EL (cell line): ENCODE measurements at places on chromosomes 3 and 15.

DNA sequence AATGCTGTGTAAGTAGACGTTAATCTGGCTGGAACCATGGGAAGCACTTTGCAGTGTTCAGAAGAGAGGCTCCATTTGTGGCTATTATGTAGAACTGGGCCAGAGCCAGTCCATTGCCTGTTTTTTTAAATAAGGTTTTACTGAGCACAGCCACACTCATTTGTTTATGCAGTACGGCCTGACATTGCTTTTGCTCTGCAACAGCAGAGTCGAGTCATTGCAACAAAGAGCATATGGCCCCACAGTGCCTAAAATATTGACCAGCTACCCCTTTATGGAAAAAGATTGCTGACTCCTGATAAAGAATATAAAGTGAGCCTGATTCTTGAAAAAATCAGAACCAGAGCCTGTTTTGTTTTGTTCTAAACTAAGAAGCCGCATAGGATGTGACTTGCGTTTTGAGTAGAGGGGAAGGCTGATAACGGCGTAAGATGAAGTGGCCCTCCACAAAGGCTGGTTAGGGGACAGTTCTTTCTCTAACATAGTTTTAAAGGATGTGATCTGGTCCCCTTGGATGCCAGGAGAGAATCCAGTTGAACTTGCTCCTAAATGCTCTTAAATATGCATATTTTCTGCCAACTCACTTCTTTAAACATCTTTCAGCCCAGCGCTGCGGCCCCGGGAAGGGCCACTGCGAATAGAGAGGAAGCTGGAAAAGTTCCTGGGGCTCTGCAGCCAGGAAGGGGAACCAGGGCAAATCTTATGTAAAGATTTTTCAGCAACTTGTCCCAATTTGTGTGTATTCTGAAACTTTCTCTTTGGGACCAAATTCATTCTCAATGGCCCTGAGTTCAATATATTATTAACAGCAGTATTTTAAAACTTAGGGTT, 64.5 kb downstream of the GLDN start:
- DNase-seq: no peak

- DNase-seq: no peak
Observed at GRCh38 chr3:78610462-78611125, 1157.2 kb downstream of the ROBO1 start.

DNA sequence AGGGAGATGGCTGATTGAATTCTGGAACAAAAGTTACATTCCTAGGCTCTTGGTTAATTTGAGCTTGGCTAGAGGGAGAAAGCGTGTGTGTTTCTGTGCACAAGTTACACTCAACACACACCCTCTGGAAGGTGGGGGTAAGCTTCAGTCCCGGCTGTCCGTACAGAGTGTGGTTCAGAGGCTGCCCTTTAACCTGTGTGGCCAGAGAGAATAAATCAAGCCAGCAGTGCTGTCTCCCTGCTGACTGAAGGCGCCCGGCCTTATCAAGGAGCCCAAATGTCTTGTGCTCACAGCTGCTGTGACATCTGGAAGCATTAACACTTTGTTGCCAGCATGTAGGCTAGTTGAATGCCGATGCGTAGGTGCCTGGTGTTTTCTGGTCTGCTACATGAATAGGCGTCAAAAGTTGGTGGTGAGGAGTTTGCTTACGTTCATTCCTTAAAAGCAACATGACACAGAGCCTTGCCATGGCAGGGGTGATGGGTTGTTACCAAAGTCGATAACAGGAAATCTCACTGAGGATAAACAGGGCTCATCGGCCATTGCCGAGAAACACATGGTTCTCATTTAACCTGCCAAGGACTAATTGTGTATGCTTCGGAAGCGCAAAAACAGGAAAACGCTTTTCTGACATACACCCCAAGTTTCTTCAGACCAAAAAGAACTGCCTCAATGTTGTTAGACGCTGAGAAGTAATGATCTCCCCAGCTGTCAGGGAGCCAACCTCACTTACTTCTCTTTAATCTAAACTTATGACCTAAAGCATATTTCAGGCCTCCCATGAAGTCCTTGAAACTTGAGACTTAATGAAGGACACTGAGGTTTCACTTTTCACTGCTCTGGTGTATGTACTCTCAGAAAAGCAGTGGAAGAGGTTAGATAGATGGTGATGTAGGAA, 95.8 kb upstream of the CTDSPL start:
- DNase-seq: peak; percentile 3

- DNase-seq: no peak
Observed at GRCh38 chr3:171867981-171868380, 24.8 kb downstream of the TMEM212 start.

DNA sequence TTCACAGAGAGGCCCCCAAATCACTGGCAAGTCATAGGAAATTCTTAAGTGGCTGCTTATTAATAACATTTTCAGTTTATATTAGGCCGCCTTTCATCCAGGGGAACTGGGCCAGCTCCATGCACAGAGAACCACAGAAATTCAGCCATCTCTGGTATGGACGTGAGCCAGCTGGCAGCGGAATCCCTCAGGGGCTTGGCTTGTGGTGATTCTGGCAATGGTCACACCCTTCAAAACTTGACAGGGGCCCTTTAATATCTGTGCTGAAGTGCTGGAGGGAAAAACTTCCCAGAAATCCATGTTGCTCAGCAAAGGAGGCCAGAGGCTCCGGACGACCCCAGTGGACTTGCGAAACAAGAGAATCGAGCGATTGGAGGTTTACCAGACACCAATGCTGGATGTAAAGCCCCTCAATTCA, 11.3 kb downstream of the PRICKLE2 start:
- peak; percentile 86 for DNase-seq

DNA sequence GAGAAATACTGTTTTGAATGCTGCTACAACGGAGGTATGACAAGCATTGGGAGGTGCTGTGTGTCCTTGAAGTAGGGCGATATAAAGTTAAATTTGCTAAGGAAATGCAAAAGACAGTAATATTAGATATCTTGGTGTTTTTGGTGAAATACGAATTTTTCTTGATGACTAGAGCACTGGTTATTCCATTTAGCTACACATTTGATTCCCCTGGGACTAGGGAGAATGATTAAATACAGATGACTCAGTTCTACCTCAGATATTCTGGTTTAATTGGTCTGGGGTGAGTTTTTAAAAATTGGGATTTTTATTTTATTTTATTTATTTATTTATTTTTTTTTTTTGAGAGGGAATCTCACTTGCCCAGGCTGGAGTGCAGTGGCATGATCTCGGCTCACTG, 18.7 kb upstream of the GADL1 start:
- peak; percentile 32 for DNase-seq

DNA sequence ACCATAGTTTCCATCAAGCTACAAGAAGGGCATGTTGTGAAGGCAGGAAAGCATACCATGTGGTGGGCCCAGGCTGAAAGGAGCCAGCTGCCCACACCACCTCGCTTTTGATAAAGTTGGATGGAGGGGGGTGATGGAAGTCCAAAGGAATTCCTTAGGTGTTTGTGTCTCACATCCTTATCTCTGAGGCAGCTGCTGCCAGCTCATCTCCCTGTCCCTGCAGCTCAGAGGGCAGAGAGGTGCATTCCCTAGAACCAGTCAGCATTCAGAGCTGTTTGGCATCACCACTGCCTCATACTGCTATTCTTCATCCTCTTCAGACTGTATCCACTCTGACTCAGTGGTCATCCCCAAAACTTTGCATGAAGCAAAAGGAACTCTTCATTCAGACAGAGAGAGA, 141.5 kb upstream of the BFSP2 start:
- DNase-seq: peak; percentile 36

DNA sequence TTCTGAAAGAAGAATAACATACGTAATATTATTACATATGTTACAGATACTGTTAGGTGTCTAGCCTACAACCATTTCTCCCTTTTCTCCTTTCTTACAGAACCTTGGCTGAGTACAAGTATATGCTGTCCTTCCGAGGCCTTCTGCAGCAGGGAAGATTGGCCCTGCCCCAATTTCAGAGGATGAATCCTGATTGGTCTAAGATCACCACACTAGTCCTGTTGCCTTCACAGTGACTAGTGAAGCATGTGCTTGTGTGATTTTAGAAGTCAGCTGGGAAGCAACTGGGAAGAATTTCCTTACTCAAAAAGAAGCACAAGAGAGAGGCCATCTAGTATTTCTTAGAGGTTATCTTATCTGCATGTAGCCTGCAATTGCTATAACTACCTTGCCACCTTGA, 30.6 kb upstream of the MECOM start:
- no peak for DNase-seq
